SJSA1 (cell line): ENCODE measurements at places on chromosomes 7 and 10. TPM values are rescaled to one million over a fixed set of nuclear protein-coding genes. Genes with fewer than 3 reads are reported as not detected.

DNA sequence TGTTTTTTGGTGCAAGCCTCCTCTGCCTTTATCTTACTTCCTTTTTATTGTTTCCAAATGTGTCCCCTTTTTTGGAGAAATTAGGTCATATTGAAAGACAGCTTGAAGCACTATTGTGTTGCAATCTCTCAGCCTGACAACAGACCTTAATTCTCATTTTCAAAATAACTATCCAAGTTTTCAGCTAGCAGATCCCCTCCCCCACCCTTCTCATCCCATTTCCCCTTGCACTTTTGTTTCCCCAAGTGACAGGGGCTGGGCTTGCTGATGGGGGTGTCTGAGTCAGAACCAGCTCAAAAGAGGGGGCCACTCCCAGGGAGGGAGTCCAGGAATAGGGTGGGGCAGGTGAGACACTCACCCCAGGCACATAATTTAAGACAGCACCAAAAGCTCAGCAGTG lies 75.3 kb downstream of the MKI67 start:
- no peak overlapping the region for H3K4me3 ChIP-seq
- no peaks in the 10 kb centered on the region for H3K4me1 ChIP-seq
- no peak for DNase-seq

GRCh38 chr7:142806022-142806356 lies 35.2 kb downstream of the PRSS2 start:
- no peak overlapping the region for H3K27ac ChIP-seq
- H3K27me3 ChIP-seq: peaks cover 7% of the 10 kb centered on the region; the same call in 1 of the 2 replicates
- H3K36me3 ChIP-seq: no peaks in the 10 kb centered on the region
- H3K4me1 ChIP-seq: no peaks in the 10 kb centered on the region

The GRM8 gene
- total RNA-seq: not detected in 2 replicates

GRCh38 chr10:94216201-94216600 lies 146.5 kb downstream of the NOC3L start:
- no peaks in the 10 kb centered on the region for H3K27me3 ChIP-seq
- H3K4me3 ChIP-seq: no peak overlapping the region
- H3K36me3 ChIP-seq: no peaks in the 10 kb centered on the region
- no peaks in the 10 kb centered on the region for H3K4me1 ChIP-seq
- DNase-seq: no peak

GRCh38 chr7:84532196-84532595 lies 337.6 kb upstream of the SEMA3A start:
- peaks cover 42% of the 10 kb centered on the region for H3K4me1 ChIP-seq
- no peak overlapping the region for H3K4me3 ChIP-seq
- no peaks in the 10 kb centered on the region for H3K36me3 ChIP-seq
- H3K27me3 ChIP-seq: no peaks in the 10 kb centered on the region

The C10orf62 gene
- not detected in 2 replicates for total RNA-seq

DNA sequence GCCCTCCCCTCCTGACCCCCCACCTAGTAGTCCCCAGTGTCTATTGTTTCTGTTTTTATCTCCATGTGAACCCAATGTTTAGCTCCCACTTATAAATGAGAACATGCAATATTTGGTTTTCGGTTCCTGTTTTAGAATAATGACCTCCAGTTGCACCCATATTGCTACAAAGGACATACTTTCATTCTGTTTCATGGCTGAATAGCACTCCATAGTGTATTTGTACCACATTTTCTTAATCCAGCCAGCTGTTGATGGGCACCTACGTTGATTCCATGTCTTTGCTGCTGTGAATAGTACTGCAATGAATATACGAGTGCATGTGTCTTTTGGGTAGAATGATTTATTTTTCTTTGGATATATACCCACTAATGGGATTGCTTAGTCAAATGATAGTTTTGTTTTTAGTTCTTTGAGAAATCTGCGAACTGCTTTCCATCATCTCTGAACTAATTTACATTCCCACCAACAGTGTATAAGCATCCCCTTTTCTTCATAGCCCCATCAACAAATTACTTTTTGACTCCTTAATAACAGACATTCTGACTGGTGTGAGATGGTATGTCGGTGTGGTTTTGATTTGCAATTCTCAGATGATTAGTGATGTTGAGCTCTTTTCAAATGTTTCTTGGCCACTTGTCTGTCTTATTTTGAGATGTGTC lies 128.4 kb upstream of the PHYHIPL start:
- no peak overlapping the region for H3K4me3 ChIP-seq
- H3K4me1 ChIP-seq: no peaks in the 10 kb centered on the region
- no peak overlapping the region for H3K27ac ChIP-seq
- H3K36me3 ChIP-seq: no peaks in the 10 kb centered on the region
- no peaks in the 10 kb centered on the region; the same call in 1 of the 2 replicates for H3K27me3 ChIP-seq
- no peak for DNase-seq

DNA sequence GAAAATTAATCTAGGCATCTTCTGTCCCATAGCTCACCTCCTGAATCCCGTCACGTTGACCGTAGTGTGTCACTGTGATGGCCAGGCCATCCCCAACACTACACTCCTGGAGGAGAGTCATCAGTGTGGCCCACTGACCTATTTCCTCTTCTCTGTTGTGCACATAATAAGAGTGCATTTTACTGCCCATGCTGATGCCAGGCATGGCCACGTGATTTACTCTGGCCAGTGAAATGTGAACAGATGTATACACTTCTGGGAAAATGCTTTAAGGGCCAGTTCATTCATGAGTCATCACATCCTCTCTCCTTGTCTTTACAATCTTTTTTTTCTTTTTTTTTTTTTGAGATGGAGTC lies 101.9 kb upstream of the PIP4K2A start:
- peaks cover 24% of the 10 kb centered on the region for H3K4me1 ChIP-seq
- H3K27ac ChIP-seq: peak overlapping the region; percentile 97
- no peak overlapping the region for H3K4me3 ChIP-seq
- peak; percentile 91 for DNase-seq

The HABP2 gene
- total RNA-seq: not detected in 2 replicates

GRCh38 chr7:75869776-75870379 lies 9.0 kb upstream of the RHBDD2 start:
- H3K27me3 ChIP-seq: no peaks in the 10 kb centered on the region
- no peak for DNase-seq
- H3K36me3 ChIP-seq: no peaks in the 10 kb centered on the region
- peaks cover 28% of the 10 kb centered on the region for H3K4me1 ChIP-seq
- no peak overlapping the region for H3K4me3 ChIP-seq

The GPR15LG gene
- total RNA-seq: not detected in 2 replicates
